ENCODE measurements at places on chromosomes 3 and 15. TPM values are rescaled to one million over a fixed set of nuclear protein-coding genes. Genes with fewer than 3 reads are reported as not detected.

Gene KCNMB2
- not detected for total RNA-seq

Gene SCN5A
- total RNA-seq = 3.0 TPM

Gene GHSR
- total RNA-seq = not detected

Gene PLSCR4
- 15.0 TPM for total RNA-seq

- DNase-seq = peak; percentile 44
These were observed 3.8 kb upstream of the GABPB1 start for GRCh38 chr15:50358845-50359244.

DNA sequence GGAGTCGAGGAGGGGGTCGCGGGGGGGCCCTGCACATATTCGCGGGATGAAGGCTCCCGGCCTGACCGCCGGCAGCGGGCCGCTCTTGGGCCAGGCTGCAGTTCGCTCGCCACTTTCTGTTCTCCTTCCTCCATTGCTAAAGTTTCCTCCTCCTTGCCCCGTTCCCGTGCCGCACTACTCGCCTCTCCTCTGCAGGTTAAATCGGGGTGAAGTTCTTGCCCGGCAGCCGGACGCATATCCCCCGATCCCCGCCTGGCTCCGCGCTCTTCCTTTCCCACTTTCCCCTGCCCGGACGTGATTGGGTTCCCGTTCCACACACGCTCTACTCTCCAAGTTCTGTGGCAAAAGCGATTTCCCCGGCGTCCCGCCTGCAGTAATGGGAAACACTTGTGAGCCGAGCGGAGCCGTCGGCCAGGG lies 556 bp downstream of the CRYBG3 start:
- DNase-seq = peak; percentile 11

GRCh38 chr15:42849836-42850235 lies 70.7 kb downstream of the TTBK2 start:
- no peak for DNase-seq

DNA sequence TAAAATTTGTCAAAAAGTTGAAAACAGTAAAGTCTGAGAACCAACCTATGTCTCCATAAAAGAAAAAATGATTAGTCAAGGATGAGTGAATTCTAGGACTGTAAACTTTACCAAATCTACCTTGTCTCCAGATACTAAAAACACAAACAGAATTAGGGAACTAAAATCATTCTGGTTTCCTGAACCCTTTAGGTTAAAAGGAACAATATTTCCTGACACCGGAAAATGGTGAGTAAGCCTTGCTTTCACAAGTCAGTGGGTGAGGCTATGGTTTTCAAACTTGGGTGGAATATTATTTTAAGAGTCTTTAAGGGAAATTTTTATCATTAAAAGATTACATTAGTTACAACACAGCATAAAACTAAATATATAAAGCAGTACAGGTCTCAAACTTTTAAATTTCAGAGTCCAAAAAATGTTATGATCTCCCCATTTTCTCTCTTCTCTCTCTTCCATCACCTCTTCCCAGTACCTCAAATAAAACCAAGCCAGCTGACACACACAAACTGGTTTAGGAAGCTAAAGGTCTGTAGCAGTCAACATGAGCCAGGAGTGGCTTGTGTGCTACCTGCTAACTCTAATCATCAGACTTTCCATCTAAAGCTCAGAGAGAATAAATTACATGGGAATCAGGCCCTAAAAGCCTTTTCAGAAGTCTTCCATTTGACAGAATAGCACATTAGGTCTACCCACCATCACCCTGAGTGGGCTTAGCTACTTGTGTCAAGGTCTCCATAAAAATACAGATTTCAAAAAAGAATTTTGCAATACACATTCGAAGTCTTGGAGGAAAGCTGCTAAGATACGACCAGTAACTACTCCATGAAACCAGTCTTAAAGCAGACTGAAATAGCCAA lies 2.2 kb downstream of the SLC12A6 start:
- no peak for DNase-seq
